ENCODE measurements at places on chromosomes 1 and 21.

GRCh38 chr1:231172411-231172810 is 10.6 kb downstream of the TRIM67 start:
- DNase-seq: no peak

- DNase-seq: no peak
Measured at GRCh38 chr1:111804776-111805175, 49.1 kb downstream of the DDX20 start.

GRCh38 chr1:228471762-228472398 is 15.3 kb upstream of the RNF187 start:
- DNase-seq: no peak

GRCh38 chr1:100631015-100631551 is 88.5 kb upstream of the VCAM1 start:
- DNase-seq: no peak

GRCh38 chr1:25064465-25065240 is 134.6 kb upstream of the RUNX3 start:
- DNase-seq: no peak

- DNase-seq: no peak
Measured at GRCh38 chr1:26218906-26219494, 15.0 kb upstream of the CEP85 start.

DNA sequence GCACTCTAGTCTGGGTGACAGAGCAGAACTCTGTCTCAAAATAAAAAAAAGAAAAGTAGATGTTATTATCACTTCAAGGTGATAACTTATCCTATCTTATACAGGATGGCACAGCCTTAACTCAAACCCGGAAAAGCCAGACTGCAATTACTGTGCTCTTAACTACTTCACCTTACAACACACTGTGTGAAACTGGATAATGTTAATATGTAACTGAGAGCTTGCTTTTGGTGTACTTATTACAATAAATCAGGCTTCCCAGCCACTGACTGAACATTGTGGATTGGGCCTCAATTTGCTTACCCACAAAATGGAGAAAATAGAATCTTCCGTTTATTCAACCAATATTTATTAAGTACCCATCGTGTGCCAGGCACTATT is 1.4 kb downstream of the ORC1 start:
- DNase-seq: no peak

DNA sequence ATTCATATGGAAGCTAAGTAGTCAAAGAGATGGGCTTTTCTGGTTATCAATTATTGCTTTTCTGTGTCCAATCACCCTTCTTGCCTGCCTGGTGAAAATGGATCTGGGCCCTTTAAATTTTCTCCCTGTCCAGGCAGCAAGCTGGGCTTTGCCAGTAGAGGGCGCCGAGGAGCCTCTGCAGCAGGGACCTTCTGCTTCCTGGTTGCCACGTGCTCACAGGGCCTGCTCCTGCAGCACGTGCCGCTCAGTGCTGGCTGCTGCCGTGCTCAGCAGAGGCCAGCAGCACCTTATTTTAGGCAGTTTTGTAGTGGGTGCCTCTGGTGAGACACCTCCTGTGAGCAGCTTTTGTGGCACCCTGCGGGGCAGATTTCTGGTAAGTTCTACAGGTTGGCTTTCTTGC is 4.0 kb downstream of the ACTL8 start:
- no peak for DNase-seq

- DNase-seq: no peak
Measured at GRCh38 chr1:40389871-40390560, 16.5 kb downstream of the SMAP2 start.

GRCh38 chr1:31765041-31765467 is 914 bp upstream of the ADGRB2 start:
- DNase-seq: no peak

DNA sequence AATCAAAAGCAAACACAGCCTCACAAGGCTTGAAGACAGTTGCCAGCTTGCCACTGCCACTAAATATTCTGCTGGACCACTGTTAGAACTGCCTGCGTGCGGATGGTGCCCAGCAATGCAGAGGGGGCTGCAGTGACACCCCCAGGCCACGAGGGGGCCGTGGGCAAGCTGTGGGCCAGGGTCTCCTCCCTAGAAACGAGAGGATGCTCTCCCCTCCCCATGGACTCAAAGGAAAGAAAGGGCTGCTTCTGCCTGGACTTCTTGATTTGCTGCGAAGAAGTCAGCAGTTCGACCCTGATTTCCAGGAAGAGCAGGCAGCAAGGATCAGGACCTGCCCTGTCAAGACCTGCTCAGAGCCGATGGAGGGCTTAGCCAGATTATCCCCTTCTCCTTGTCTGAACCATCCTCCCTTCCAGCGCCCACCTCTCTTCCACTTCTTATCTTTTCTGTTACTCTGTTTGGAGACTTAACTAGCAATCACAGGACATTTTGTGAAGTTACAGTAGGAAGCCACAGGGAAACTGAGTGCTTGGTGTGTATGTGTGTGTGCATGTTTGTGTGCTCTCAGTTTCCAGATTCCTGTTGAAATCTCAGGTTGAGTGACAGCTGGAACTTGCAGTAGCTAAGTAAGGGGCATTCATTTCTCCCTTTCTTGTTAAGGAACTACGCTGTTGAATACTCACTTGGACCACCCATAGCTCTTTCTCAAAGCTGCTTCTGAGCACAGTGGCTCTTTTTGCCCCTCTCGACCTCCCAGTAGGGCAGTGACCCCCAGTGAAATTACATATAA is 2.7 kb downstream of the MAN1C1 start:
- no peak for DNase-seq

- DNase-seq: no peak
Measured at GRCh38 chr1:215661033-215661432, 93.9 kb downstream of the KCTD3 start.

- DNase-seq: no peak
Measured at GRCh38 chr1:53688381-53689102, 50.4 kb downstream of the GLIS1 start.

GRCh38 chr1:73162564-73162963 is 880.2 kb upstream of the NEGR1 start:
- no peak for DNase-seq

DNA sequence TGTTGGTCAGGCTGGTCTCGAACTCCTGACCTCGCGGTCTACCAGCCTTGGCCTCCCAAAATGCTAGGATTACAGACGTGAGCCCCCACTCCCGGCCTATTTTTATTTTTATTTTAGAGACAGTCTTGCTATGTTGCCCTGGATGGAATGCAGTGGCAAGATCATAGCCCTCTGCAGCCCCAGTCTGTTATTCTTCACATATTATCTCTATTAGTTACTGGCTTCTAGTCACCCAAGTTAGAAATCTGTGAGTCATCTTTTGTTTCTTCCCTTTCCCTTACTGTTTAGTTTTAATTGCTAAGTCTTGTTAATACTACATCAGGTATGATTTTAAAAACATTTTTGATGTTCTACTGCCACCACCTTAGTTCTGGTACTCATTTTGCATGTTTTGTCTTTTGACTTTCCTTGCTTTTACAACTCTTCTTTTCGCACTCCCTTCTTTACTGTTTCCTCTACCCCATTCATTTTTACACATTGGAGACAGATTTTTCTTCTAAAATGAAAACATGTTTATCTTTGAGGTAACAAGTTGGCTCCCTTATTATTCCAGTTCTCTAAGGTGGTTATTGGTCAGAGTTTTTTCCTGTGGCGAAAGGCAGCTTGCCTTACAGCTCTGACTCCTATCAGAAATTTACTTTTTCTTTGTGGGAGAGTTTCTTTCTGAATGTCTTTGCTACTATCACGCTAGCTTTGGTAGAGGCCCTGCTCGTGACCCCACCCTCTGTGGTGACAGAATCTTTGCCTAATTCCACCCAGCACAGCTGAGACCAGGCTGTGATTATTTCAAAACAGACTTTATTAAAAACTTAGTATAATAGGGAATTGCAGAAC is 19.5 kb downstream of the ZMYM4 start:
- peak; percentile 18 for DNase-seq

DNA sequence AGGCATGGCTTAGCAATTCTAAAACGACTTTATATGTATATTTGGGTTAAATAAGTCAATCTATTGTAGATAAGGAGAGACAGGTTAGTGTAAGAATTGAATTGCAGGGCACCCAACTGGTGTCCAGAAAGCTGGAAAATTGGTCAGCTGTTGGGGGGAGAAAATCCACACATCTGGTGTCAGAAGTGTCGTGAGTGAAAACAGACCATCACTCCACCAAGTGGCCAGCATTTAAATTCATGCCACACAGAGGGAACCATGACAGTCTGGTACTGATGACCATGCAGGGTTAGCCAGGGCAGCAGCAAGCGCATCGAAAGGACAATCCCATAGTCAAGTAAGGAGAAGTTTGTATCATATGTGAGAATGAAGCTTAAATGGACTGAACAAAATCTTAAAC is 11.7 kb downstream of the LAX1 start:
- DNase-seq: no peak

DNA sequence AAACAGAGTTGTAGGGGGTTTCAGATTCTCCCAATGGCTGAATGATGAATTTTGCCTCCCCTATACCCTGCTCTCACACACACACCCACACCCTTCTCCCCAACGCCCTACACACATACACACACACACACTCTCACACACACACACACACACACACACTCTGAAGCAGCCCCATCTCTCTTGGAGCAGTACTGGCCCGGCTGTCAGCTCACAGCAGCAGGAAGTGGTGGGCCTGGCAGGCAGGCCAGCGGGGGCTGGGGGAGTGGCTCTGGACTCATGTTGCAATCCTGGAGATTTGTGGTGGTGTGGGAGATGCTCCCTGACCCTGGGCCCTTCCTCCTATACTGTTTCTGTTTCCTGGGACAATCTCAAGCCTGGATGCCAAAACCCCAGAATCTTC is 2.2 kb downstream of the IKBKE start:
- no peak for DNase-seq

DNA sequence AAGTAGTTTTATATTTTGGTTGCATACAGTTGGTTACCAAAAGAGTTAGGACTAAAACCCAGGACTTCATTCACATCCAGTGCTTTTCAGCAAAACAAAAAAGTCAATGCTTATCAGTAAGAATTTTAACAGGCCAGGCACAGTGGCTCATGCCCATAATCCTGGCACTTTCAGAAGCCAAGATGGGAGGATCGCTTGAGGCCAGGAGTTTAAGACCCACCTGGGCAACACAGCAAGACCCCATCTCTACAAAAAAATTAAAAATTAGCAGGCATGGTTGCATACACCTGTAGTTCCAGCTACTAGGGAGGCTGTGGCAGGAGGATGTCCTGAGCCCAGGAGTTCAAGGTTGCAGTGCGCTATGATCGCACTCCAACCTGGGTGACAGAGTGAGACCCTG is 47.3 kb downstream of the AKT3 start:
- no peak for DNase-seq

DNA sequence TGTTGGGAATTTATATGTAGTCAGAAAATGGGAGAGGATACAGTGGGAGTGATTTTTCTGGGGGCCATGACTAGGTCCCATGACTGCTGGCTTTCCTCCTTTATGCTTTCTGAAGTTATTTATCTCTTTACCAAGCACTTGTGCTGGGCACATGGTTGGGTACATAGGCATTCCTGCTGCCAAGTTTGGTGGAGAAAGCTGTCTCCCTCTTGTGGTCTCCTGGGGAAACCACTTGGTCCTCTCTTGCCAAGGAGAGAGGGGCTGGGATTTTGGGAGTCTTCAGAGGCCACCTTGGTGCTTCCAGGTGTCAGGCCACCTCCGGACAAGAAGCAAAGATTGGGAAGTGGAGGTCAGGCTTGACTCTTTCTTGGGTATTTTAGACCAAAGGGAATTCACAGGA is 120.2 kb upstream of the KCNE2 start:
- no peak for DNase-seq

DNA sequence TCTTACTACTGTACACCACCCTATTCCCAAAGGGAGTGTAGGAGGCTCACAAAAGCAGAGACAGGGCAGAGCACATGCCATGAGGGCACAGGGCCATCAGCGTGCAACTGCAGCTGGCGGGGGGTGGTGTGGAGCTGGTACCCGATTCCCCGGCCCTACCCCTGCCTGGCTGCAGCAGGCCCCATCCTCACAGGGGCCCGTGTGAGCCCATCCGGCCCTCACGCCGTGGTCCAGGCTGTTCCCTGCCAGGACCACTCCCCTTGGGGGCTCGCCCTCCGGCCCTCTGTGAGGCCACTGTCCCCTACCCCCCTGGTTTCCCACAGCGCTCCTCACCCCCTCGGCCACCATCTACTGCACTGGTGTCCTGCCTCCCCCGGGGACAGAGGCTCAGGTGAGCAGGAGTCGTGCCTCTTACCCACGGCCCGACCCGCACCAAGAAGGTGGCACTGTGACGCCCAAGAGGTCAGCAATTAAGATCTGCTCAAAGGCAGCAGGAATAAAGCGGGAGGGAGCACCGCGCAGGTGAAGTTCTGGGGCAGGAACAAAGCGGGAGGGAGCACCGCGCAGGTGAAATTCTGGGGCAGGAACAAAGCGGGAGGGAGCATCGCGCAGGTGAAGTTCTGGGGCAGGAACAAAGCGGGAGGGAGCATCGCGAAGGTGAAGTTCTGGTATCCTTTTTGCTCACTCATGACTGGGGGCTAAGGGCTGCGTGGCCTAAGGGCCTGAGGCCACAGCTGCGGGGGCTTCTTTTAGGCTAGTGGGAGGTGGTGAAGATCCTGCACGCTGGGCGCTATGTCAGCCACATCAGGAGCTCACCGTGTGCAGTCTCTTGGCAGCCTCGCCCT is 3.9 kb downstream of the POFUT2 start:
- DNase-seq: no peak

DNA sequence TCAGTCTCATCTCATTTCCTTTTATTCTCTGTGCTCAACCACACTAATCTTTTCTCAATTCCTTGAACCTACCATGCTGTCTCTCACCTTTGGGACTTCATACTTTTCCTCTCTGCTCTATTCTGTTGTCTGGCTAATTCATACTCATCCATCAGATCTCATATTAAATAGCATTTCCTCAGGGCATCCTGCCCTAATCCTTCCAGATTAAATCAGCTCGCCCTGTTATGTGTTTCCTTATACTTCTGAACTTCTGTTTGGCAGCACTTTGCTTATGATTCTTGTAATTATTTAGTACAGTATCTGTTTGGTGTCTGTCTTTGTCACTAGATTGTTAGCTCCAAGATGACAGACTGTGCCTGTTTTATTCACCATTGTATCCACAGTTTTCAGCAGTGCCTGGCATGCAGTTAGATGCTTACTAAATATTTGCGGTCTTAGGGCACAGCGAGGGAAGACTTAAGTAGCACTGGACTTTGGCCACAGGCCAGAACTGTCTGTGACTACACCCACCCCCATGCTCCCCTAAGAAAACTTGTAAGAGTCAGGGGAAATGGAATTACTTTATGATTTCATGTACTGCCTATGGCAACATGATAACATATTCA is 9.9 kb upstream of the CAP1 start:
- DNase-seq: no peak

DNA sequence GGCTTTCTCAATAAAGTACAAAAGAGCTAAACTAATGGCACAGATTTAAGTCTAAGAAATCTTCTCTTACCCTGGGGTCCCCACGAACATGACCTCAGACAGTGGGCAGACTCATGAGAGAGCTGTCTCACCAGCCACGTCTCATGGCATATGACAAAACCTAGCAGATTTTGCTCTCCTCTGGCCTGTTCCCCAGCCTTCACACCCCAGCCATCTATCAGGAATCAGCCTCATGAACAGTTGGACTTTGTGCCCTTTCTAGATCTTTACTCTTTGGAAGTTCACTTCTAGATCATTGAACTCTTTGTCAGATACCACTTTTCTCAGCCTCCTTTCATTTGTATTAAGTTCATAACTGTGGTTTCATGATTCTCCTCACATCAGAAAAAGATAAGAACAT is 14.2 kb upstream of the HSD3B1 start:
- DNase-seq: no peak

GRCh38 chr1:54499360-54500106 is 48.5 kb upstream of the ACOT11 start:
- no peak for DNase-seq

Data from amniotic stem cell (primary cell).